Stimulated activated CD8-positive, alpha-beta memory T cell treated with anti-CD3 and anti-CD28 coated beads, Interleukin-12 subunit alpha, Interleukin-12 subunit beta, amount 100 ng/mL, for 4 hours (primary cell): ENCODE measurements at places on chromosomes 5 and 9.

- no peak for DNase-seq
These were observed 75.1 kb downstream of the PSAT1 start for GRCh38 chr9:78371981-78372380.

DNA sequence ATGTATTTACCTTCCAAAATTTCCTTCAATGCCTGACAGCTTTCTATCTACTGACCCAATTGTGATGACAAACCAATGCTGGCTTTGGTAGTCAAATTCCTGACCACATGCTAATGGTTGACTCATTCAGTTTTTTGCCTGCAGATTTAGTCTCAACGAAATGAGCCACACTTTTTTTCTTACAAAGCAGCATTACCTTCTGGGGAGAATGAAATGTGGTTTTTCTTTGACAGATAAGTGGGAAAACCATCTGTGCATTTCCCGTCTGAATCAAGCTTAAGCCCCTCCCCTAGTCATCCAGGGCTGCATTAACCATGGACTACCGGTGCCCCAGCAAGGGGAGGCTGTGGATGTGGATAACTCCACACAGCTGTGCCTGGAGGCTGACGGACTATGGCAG lies 99.6 kb upstream of the TAF11L2 start:
- DNase-seq, result no peak

GRCh38 chr5:107104040-107104995 lies 566.4 kb downstream of the EFNA5 start:
- no peak for DNase-seq

DNA sequence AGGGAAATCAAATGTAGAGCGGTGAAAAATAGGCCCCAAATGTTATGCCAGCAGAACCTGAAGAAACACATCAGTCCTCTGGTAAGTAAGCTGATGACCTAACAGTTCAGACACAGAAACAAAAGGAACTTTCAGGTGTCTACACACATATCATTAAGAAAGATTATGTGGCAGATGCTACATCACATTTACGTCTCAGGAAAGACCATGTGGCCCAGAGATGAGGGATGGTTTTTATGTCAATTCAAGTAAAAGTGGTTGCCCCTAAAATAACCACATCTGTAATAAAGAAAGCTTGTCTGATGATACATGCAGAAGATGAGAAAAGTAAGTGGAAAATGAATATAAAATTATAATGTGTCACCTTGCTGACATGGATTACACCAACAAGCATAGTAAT lies 31.4 kb downstream of the GNAQ start:
- no peak for DNase-seq
